Stimulated activated CD8-positive, alpha-beta memory T cell treated with anti-CD3 and anti-CD28 coated beads, Interleukin-4, amount 100 ng/mL, for 48 hours (primary cell): ENCODE measurements at places on chromosomes 11 and 22.

DNA sequence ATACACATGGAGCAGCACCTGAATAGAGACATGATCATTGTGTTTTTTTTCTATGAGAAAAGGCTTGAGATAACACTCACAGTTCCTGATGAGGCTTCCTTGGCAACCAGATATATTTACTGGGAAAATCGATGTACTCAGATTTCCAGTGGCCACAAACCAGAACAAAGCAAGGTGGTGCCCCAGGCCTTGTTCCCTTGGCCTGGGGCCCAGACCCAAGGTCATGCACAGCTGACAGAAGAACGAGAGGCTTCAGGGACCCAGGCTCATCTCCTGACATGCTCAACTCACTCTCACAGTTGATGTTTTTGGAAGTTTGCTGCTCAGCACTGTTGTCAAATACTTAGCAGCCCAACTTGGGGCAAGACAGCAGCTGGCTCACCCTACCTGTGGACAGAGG lies 281.8 kb downstream of the NTM start:
- DNase-seq, result no peak

- no peak for DNase-seq
Observed at GRCh38 chr11:133219543-133219942, 312.8 kb downstream of the OPCML start.

- DNase-seq, result no peak
Observed at GRCh38 chr22:39249086-39249704, 4.4 kb upstream of the PDGFB start.

GRCh38 chr11:100870138-100870537 lies 183.1 kb downstream of the ARHGAP42 start:
- DNase-seq, result no peak

GRCh38 chr11:106092446-106092845 lies 15.0 kb downstream of the AASDHPPT start:
- DNase-seq, result no peak

DNA sequence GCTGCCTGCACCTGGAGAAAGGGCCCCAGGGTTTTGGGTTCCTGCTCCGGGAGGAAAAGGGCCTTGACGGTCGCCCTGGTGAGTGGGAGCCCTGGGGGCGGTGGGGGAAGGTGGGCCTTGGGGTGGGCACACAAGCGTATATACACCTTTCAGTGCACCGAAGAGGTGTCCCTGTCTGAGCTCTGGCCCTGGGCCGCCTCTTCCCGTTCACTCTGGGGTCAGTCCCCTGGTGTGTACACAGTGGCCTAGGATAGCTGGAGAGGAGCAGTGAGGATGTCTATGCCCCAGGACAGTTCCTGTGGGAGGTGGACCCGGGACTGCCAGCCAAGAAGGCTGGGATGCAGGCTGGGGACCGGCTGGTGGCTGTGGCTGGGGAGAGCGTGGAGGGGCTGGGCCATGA lies 2.8 kb downstream of the NHERF4 start:
- no peak for DNase-seq

- no peak for DNase-seq
Observed at GRCh38 chr22:42676059-42676607, 26.9 kb upstream of the CYB5R3 start.

- DNase-seq, result no peak
Observed at GRCh38 chr22:46958658-46959057, 196.2 kb downstream of the TBC1D22A start.

DNA sequence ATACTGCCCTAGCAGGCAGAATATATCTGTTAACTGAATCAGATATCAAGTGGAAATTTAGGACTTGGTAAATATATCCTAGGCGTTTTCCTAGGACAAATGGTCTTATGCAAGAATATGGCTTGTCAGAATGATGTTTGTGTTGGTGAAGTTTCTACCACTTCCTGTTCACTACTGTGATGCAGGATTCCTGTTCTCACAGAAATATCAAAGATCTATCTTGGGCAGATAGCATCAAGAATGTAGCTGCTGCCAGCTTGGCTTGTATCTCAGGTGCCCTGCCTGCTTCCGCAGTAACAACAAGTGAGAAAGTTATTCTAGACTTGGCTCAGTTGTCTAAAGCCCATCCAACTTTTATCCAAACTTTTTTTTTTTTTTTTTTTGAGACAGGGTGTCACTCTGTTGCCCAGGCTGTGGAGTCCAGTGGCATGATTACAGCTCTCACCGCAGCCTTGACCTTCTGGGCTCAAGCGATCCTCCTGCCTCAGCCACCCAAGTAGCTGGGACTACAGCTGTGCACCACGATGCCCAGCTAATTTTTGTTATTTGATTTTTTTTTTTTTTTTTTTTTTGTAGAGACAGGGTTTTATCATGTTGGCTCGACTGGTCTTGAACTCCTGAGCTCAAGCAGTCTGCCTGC lies 61.3 kb downstream of the PPME1 start:
- DNase-seq, result no peak

- DNase-seq, result no peak
Observed at GRCh38 chr22:50730941-50731661, 6.9 kb upstream of the ACR start.

GRCh38 chr22:49565516-49565855 lies 262.2 kb downstream of the BRD1 start:
- no peak for DNase-seq

GRCh38 chr22:43213051-43213450 lies 26.1 kb upstream of the TTLL12 start:
- DNase-seq, result no peak

GRCh38 chr11:36249246-36249645 lies 40.0 kb downstream of the COMMD9 start:
- DNase-seq, result no peak

- peak; percentile 34 for DNase-seq
Observed at GRCh38 chr11:72352859-72353551, 81.3 kb downstream of the CLPB start.

DNA sequence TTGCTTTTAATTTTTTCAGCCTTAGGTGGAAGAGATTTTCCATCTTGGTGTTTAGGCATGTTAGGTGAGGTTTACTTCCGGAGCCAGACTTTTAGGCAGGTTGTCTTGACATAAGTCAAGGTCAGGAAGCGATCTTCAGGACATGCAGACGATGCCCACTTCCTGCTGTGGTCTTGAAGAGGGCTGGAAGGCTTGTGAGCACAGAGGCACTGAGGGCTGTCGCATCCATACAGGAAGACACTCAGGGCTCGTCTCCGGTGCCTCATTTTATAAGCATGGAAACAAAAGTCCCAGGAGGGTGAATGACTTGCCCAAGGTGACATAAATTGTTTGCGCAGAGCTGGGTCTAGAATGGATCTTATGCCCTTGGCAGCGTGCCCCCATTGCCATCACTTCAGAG lies 30.8 kb downstream of the MARK2 start:
- DNase-seq, result peak; percentile 40

- DNase-seq, result no peak
Observed at GRCh38 chr11:58926251-58926650, 13.0 kb upstream of the GLYATL1 start.

DNA sequence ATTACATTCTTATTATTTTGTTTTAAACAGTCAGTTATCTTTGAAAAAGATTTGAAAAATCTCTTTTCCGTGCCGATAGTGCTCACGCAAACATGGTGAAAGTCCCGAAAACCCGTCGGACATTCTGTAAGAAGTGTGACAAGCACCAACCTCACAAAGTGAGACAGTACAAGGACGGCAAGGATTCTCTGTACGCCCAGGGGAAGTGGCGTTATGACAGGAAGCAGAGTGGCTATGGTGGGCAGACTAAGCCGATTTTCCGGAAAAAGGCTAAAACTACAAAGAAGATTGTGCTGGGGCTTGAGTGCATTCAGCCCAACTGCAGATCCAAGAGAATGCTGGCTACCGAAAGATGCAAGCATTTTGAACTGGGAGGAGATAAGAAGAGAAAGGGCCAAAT lies 28.7 kb upstream of the CTSD start:
- DNase-seq, result peak; percentile 43

GRCh38 chr11:3611976-3612678 lies 29.7 kb downstream of the ART5 start:
- DNase-seq, result no peak

DNA sequence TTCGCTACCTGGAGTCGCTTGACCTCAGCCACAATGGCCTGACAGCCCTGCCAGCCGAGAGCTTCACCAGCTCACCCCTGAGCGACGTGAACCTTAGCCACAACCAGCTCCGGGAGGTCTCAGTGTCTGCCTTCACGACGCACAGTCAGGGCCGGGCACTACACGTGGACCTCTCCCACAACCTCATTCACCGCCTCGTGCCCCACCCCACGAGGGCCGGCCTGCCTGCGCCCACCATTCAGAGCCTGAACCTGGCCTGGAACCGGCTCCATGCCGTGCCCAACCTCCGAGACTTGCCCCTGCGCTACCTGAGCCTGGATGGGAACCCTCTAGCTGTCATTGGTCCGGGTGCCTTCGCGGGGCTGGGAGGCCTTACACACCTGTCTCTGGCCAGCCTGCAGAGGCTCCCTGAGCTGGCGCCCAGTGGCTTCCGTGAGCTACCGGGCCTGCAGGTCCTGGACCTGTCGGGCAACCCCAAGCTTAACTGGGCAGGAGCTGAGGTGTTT lies 12.8 kb downstream of the TSKU start:
- no peak for DNase-seq

DNA sequence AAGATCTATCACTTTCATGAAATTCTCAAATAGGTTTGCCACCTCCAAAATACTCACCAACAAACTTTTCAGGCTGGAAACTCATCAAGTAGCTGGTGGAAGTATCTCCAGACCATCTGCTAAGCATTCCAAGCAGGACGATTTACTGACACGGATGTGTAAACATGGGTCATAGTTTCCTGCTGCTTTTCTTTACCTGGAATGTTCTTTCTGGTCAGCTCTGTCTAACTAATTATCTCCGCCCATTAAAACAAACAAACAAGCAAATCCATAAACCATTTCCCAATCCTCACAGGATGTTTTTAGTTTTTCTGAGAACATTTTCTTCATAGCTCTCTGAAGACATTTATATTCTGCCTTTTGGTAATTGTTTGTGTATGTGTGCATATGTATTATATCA lies 397.0 kb downstream of the METTL15 start:
- DNase-seq, result no peak

GRCh38 chr11:12556788-12557384 lies 117.3 kb upstream of the TEAD1 start:
- DNase-seq, result no peak

DNA sequence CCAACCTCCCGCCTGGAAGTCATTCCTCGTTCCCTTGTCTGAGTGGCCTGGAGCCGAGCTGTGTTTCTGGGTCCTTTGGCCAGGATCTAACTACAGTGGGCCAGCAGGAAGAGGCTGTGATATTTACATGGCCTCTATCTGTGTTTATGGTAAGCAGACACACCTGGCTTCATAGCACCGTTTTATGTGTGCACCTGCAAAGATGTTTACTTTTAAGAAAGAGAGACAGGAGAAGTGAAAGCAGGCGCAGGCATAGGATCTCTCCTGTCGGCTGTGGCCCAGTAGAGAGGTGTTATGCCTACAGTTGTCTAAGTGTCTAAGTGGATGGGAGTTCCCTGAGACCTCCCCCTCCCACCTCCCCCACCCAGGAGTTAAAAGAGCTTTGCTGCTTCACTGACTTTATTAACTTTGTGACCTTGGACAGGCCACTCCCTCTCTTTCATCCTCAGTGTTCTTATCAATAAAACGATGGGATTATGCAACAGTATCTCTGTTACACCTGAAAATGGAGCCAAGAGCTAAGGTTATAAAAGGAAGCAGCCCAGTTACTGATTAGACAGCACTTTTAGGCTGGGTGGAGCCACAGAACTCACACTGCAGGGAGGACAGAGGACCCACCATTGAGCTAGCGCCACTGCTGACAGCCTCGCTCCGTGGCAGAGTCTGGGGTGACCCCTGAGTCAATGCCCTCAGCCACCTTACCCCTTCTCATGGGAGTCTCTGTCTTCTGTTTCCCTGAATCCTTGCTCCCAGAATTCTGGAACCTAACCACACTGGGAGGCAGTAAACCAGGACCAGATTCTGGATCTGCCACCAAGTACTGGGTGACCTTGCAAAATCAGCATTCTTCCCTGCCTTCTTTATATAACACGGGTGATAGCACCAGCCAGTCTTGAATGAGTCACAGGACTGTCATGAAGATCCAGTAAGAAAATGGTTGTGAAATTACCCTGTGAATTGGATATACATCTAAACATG lies 22.0 kb downstream of the ST14 start:
- no peak for DNase-seq

- DNase-seq, result no peak
Observed at GRCh38 chr22:28155808-28156207, 236.8 kb upstream of the PITPNB start.

- DNase-seq, result peak; percentile 57
Observed at GRCh38 chr22:38947321-38948140, 9.9 kb upstream of the APOBEC3A start.

- no peak for DNase-seq
Observed at GRCh38 chr11:86108890-86109638, 40.2 kb upstream of the PICALM start.

- no peak for DNase-seq
Observed at GRCh38 chr11:35246745-35247144, 107.8 kb downstream of the CD44 start.

- DNase-seq, result no peak
Observed at GRCh38 chr11:66987158-66987620, 12.1 kb downstream of the C11orf86 start.

GRCh38 chr11:68118706-68119448 lies 2.3 kb downstream of the CHKA start:
- DNase-seq, result no peak

DNA sequence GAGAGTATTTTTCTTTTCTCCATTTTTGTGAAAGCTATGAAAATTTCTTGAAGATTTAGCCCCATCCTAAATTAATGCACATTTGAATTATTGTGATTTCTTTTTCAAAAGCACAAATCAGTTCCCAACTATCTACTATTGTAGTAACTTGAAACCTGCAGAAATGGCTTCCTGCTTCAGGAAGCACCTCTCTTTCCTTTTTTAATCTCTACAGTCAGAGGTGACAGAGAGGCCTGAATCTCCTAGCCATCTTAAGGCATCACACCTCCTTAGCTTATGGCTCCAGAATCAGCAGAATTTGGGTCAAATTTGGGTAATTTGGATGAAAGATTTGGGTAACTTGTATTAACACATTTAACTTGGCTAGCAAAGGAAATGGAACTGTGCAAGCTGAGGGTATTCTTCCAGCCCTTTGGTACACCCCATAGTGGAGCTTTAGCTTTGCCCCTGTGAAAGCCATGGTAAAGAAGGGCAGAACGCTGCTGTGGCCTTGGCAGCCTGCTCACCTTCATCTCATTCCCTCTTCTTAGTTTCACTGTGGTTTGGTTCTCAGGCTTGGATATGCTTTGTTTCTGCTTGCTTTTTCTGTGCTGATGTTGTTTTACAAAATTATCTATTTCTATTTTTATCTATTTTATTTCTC lies 16.2 kb downstream of the TBCEL start:
- no peak for DNase-seq
